A549 treated with GW870086 at 1 μM for 4 hours (cell line): ENCODE measurements at places on chromosomes 16 and 17. TPM values are rescaled to one million over a fixed set of nuclear protein-coding genes. Genes with fewer than 3 reads are reported as not detected.

The PYY gene
- not detected in 5 replicates for total RNA-seq

The CPHXL2 gene
- not detected in 5 replicates for total RNA-seq

The CACNA1H gene
- 12.4 to 19.8 TPM (median 18.4 TPM) in 5 replicates for total RNA-seq

The TMC5 gene
- 5.3 to 6.5 TPM (median 5.4 TPM) in 5 replicates for total RNA-seq

The AOC2 gene
- total RNA-seq = 1.8 to 2.3 TPM (median 1.9 TPM) in 5 replicates

The SLFN11 gene
- 4.0 to 6.7 TPM (median 6.1 TPM) in 5 replicates for total RNA-seq

The ARHGDIG gene
- total RNA-seq = 1.7 to 3.2 TPM (median 2.5 TPM) in 5 replicates

The SMIM22 gene
- total RNA-seq = not detected in 5 replicates

The USP43 gene
- total RNA-seq = 3.3 to 4.6 TPM (median 4.0 TPM) in 5 replicates

The SLC2A4 gene
- total RNA-seq = 0.17 to 0.64 TPM (median 0.45 TPM) in 5 replicates

The APRT gene
- 310 to 457 TPM (median 407 TPM) in 5 replicates for total RNA-seq
